ENCODE measurements at places on chromosomes 3 and 15.

GRCh38 chr3:62046326-62046725, 327.0 kb downstream of the FEZF2 start:
- no peak for DNase-seq

DNA sequence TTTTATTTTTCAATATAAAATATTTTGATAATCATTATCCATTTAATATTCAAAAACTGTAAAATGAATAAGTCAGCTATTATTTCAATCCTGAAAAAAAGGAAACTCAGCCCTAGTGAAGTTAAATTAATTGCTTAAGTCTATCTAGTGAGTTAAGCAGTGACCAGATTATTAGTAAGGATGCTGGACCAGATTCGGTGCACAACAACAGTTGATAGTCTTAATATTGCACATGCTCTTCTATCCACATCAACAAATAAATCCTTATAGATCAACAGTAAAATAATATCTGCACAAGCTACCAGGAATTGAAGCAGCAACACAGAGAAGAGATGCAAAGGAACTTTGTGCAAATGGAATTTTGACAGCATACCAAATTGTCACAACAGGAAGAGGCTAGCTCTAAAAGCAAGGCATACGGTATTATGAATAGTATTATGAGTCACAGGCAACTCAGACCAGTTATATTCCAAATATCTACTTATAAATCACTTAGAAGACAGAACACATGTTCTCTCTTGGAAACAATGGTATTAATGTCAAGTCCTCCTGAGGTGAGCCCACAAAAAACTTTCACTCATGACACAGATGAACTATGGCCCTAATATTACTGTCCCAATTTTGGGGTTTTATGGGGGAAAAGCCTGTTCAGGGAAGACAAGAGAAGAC, 24.9 kb downstream of the VPS13C start:
- DNase-seq, result no peak

- DNase-seq, result no peak
Measured at GRCh38 chr3:70856414-70857162, 544.1 kb upstream of the MDFIC2 start.

GRCh38 chr3:99686469-99686868, 48.1 kb downstream of the COL8A1 start:
- no peak for DNase-seq

GRCh38 chr15:72797338-72797689, 13.8 kb upstream of the ADPGK start:
- no peak for DNase-seq

GRCh38 chr3:47617086-47618010, 38.7 kb upstream of the CSPG5 start:
- no peak for DNase-seq

- DNase-seq, result no peak
Measured at GRCh38 chr3:55500555-55501330, 13.6 kb upstream of the WNT5A start.

DNA sequence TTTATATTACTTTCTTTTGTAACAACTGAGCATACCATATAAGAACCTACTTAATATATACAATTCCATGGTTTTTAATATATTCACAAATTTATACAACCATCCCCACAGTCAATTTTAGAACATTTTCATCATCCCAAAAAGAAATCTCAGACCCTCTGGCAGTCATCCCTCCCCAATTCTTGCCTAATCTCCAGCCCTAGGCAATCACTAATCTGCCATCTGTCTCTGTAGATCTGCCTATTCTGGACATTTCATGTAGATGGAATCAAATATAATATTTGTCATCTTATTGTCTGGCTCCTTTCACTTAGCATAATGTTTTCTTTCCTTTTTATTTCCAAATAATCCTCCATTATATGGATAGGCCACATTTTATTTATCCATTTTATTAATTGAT, 92.5 kb downstream of the LARS2 start:
- DNase-seq, result no peak

GRCh38 chr15:62254137-62254934, 89.3 kb upstream of the C2CD4B start:
- DNase-seq, result no peak

DNA sequence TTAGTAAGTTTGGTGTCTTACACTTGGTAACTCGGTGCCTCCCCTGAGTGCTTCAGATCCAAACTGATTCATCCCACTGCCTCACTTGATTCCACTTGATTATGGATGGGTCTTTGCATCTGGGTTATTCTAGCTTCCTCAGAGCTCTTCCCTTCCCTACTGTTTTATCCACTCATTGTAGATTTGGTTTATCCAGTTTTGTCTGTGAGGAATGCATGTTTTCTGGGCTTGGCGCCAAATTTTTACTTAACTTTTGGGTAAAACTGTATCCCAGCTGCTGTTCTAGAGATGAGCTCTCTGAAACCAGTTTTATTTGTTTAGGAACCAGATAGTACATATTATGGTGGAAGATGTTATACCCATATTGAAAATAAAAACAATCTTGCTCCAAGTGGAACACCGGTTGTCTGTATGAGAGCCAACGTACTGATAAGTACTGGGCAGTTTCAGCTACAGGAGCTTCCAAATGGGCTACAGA, 20.9 kb downstream of the RAD54L2 start:
- DNase-seq, result no peak

- DNase-seq, result no peak
Measured at GRCh38 chr15:49923671-49924070, 195.4 kb downstream of the ATP8B4 start.

- no peak for DNase-seq
Measured at GRCh38 chr3:38604246-38604645, 45.2 kb downstream of the SCN5A start.

- DNase-seq, result no peak
Measured at GRCh38 chr3:107674371-107674770, 151.6 kb downstream of the BBX start.

DNA sequence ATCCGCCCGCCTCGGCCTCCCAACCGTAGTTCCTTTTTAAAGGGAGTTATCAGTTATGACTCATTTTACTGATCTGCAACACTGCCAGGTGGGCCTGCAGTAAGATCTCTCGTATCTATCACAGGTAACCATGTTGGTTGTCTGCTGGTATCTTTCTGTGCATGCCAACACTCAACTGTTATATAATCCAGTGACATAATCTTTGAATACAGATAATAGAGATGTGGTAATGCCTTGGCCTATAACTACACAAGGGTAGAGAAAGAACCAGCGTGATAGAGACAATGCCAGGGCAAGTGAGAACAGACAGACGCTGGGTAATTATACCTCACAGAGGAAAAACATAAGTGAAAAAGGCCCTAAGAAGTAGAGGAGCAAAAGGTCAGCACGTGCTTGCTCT, 11.0 kb upstream of the ARPP19 start:
- no peak for DNase-seq

GRCh38 chr15:69414701-69415167, 585 bp downstream of the KIF23 start:
- DNase-seq, result no peak

GRCh38 chr3:196686436-196686835, 25.6 kb downstream of the CEP19 start:
- DNase-seq, result no peak

DNA sequence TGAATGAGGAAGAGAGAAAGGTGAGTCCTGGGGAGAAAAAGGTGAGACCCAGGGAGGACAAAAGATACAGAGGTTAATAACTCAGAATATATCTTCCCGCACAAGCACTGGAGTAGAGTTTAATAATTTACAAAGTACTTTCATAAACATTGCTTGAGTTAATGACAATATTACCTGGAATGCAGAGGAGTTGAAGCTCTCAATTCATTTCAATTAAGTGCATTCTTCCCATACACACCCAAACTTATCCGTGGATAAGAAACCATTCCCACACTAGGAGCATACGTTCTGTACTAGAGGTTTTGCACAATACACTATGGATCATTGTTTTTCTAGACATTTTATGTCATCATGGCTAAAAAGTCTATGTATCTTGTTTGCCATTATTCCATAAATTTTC, 23.3 kb upstream of the KNG1 start:
- no peak for DNase-seq

GRCh38 chr3:72414481-72415016, 433.7 kb downstream of the SHQ1 start:
- DNase-seq, result no peak

DNA sequence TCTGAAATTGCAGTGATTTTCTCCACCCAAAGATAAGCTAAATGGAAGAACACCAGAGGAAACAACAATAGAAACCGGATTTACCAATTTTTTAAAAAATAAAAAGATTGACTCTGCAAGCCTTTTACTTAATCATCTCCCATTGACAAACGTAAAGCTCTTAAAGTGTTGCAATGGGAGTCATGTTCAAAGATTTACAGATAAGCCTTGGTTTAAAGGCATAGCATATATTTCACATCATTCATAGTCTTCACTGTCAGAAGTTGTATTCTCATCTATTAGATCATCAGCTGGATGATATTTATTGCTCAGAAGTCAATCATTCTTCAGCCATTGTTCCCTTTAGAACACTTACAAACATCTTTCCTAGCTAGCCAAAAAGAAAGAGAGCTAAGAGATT, 397.6 kb downstream of the GBE1 start:
- DNase-seq, result no peak

DNA sequence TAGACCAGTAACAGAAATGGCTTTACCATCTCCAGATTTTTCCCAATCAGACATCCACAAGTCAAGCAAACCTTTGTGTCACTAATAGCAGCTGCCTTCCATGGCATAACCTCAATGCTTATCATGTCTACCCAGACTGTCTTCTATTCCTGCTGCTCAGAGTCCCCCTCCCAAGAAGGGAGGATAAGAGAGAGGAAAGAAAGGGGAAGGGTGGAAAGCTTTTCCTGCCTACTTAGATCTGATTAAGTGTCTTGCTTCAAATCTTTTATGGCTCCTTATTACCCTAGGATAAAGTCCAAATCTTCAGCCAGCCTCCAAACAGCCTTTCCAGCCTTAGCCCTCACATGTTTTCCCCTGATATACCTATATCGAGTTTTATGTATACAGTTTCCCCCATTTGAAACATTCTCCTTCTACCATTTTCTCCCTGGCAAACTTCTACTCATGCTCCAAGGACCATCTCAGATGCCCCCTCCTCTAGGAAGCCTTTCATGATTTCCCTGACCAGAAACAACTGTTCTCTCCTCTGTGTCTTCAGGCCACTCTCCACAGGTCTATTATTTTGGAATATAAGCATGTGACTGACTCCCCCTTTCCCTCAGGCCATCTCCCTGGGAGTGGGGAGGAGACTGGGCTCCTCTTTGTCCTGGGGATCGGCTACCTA, 7.9 kb upstream of the SSUH2 start:
- DNase-seq, result no peak

GRCh38 chr3:127389420-127389819, 101.6 kb upstream of the PRR20G start:
- DNase-seq, result no peak

DNA sequence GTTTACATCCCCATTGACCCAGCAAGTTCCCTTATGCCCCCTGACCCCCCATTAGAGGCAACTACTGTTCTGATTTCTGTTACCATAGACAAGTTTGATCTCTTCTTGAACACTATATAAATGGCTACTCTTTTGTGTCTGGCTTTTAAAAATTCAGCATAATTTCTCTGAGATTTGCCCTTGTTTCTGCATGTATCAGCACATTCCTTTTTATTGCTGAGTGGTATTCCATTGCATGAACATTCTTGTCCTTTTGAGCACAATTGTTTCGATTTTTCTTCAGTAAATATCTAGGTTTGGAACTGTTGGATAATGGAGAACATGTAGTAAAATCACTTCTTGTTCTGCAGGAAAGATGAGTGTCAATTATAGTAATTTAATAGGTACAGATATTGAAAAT, 49.1 kb upstream of the MYRIP start:
- DNase-seq, result no peak

DNA sequence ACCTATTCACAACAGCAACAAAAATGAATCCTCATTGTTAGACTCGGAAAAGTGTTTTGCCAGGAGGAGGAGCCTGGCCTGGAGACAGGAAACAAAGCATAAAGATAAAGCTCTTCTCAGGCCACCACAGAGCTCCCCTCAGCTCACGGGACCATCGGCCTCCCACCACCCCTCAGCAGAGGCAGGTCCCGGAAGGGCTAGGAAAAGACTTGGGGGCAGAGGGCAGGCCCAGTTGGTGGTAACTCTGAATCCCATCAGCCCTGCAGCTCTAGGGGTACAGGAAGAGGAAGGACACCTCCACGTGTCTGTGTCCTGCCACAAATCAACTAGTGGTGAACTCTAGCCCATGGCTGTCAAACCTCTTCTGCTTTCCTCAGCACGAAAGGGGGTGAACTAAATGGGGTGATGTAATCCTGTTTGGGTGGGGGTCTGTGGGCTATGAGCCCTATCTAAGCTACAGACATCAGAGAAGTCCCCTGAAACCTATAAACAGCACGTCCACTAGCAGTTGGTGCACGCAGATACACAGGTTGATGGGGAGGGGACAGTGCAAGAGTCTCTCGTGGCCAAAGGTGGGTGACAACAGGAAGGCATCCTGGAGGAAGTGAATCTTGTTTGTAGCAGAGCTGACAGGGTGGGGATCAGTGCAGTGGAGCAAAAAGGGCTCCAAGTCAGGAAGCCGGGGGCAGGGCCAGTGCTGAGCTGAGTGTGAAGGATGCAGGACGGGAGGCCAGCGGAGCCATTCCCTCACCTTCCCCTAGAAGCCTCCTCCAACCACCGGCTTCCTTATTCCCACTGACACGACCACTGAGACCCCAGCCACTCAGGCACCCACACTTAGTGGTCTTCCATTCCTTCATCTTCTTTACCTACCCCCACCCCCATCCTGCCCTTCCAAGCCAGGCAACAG, 111.1 kb upstream of the HACD2 start:
- DNase-seq, result no peak

DNA sequence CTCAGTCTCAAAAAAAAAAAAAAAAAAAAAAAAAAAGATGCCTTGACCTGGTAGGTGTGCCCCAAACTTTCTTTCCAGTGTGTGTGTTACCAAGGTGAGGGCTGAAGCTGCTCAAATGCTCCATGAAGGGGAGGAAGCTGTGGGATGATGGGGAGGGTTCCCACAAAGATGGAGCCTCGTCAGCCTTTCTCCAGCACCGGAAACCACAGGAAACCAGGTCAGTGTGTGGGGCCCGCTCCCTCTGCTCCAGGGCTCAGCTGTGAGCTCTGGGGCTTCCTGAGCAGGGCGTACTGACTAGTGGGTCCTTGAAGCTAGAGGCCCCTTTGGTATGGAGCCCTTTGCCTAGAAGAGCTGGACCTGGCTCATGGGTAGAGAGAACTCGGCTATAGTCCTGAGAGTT, 681 bp upstream of the IL17RE start:
- DNase-seq, result no peak

DNA sequence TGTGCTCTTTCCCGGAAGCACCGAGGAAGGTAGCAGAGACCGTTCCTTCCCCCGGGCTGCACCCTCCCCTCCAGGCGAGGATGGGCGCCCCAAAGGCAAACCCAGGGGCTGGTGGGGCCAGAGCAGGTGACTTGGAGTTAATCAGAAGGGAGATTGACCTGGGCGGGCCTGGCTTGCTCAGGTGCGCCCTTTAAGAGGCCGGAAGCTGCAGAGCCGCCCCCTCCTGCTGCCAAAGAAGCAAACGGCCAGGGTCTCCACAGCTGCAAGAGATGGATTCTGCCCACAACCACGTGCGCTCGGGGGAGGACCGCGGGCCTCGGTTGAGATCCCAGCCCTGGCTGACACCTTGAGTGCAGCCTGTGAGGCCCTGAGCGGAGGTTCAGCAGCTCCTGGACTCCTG, 218.2 kb upstream of the NAALADL2 start:
- no peak for DNase-seq
